Left ventricle myocardium inferior (tissue), 1 donor: ENCODE measurements at places on chromosomes 1 and 21.
A peak's percentile ranks its signal among the peaks of the same experiment; 100 is the strongest.

DNA sequence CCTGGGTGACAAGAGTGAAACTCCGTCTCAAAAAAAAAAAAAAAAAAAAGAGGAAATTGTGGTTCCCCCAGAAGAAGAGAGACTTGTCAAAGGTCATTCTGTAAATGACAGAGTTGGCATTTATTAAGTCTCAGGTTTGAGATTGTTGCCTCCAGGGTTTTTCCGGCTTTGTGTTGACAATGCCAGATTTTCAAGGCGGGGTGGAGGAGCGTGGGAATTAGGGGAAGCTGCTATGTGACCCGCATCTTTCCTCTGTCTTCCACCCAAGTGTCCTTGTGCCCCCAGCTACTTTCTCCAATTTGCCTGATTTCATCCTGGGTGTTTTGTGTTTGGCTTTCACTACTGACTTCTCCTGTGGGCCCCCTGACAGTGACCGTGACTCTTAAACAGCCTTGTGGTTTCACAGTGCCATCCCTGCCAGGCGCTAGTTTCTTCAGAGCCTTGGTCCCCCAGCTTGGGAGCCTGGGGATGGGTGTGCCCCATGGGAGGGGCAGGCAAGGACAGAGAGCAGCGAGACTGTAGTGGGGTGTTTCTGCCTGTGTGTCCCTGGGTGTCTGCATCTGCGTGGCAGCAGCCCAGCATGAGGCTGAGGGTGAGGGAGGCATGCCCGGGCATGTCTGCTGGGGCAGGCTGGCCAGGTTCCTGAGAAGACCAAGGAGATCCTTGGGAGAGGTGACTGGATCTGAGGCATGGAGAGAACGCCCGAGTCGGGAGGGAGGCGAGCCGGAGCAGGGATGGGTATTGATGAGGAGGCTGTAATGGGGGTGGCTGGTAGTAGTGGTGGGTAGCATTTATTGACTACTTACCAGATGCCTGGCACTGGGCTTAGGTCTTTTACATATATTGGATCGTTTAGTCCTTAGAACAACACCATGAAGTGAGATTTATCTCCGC lies 46.3 kb downstream of the IER5 start:
- no peak for DNase-seq

GRCh38 chr1:222994511-222995235 lies 148.4 kb downstream of the TLR5 start:
- no peak for DNase-seq

DNA sequence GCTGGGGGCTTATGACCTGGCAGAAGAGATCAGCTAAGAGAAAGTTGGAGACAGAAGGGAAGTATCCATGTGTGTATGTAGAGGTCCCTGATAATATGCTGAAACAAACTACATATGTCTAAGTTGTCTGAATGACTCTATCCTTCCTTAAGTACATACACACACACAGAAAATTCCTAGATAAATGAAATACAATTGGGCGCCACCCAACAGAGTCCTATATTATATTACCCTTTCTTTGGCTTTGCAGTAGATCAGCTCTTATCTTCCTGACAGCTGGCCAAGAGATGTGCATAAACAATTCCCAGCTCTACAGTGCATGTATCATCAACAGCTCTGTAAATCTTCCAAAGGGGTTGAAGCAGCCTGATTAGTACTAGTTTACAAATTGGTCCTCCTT lies 40.1 kb downstream of the SORT1 start:
- DNase-seq: no peak

DNA sequence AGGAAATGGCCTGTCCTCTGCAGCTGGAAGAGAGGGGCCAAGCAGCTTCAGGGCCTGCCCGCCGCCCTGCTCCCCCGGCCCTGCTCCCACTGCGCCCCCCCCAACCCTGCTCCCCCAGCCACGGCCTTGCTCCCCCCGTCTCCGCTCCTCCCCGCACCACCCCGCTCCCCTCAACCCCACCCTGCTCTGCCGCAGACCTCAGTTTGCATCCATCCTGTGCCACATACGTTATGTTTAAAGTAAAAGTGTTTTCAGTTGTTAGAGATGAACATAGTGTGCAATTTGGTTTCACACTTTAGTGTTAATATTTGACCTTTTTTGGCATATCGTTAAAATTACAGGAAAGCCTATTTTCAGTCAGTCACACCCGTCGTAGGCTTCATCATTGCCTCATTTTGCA lies 34.1 kb upstream of the DIP2A start:
- DNase-seq: no peak

- no peak for DNase-seq
Observed at GRCh38 chr1:17696417-17697301, 58.5 kb upstream of the ACTL8 start.

GRCh38 chr1:94440088-94440487 lies 21.9 kb downstream of the ABCD3 start:
- no peak for DNase-seq

DNA sequence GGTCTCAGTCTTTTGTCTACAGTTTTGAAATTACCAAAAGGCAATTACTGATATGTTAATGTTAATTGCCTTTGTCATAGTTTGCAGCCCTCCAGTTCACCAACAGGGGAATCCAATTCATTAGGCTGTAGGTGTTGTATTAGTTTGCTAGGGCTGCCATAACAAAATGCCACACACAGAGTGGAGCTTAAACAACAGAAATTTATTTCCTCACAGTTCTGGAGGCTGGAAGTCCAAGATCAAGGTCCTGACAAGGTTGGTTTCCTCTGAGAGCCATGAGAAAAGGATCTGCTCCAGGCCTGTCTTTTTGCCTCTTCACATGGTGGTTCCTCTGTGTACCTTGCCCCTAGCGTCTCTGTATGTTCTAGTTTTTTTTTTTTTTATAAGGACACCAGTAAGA lies 1.3 kb downstream of the RTCA start:
- DNase-seq: no peak

DNA sequence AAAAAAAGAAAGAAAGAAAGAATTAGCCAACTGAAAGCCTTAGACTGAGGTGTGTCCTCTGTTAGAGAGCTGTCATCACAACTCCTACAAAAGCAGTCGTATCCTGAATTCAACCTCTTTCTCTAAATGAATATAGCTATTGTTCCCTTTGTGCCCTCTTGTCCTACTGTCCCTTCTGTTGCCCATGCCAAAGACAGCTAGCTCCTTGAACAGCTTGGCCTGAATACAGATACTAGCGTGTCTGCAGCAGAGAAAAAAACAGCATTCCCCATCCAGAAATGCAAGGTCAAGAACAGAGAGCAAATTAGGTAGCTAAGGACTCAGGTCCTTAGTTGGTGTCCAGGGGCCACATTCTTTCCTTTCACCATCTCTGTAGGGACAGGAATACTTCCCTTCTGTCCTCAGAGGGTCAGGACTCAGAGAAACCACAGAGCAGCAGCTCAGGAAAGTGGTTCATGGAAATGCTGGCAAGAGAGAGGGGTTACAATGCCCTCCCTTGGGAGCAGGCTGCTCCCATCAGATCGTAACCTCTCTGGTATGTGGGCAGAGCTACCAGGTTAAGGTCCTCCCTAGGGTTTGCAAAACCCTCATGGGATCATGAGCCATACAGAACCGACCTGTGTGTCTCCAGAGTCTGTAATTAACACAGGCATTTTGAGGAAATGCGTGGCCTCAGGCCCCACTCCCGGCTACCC lies 1.8 kb upstream of the ZBTB48 start:
- DNase-seq: no peak

DNA sequence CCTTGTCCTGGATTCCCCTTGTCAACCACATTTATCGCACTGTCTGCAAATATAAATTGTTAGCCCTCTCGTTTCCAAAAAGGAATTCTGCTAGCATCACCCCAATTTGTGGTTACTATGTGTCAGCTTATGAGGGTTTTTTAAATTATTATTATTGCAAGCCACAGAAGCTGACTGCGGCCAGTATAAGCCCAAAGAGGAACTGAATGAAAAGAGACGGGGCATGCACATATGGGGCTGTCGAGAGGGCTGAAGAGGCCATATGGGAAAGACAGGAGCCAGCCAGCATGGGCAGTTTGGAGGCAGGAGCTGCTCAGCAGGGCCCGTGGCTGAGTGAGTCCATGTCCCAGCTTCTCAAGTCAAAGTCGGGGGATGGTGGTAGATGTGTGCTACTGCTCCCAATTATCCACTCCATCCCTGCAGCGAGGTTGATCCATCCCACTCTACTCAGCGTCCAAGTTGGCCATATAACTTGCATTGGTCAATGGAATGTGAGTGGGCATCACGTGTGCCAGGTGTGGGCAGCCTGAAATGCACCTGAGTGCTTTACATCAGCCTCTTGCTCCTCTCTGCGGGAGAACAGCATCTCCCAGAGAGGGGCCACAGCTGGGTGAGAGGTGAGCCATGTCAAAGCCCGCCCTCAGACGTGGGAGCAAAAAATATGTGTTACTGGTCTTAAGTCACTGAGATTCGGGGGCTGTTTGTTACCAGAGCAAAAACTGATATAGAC lies 37.6 kb upstream of the LDLRAP1 start:
- DNase-seq: no peak

DNA sequence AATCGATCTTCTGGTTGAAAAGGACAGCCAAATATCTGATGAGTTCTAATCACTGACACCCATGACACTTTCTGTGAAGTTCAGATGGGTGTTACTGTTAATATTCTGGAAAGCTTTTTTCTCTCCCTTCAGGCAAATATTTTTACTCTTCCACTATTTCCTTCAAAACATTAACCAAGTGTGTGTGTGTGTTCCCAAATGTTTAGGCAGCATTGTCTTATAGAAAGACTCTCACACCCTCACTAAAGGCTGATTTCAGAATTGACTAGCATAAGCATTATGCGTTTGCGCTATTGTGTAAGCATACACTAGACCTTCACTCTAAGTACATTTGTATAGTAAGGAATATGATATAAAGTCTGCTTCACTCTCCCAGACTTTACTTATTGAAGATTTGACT lies 24.7 kb downstream of the WARS2 start:
- DNase-seq: no peak

DNA sequence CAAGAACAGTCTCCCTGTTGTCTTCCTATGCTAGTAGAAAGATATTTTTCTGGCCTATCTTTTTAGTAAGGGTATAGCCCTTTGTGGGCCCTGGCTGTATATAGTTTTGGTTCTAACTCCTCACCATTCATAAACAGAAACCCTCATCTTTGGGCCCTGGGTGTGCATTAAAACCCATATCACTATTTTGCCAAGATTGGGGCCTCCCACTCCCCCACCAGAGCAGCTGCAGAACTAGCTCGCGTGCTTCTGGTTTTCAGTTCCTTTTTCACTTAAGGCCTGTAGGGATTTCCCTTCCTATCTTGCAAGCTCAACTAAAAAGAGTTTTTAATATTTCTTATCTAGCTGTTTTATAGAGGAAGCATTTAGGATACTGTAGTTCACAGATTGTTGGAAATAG lies 106.4 kb downstream of the RGL1 start:
- DNase-seq: no peak

GRCh38 chr1:113552244-113552643 lies 161.9 kb downstream of the MAGI3 start:
- DNase-seq: no peak

- DNase-seq: no peak
Observed at GRCh38 chr1:46302641-46303037, 777 bp downstream of the LRRC41 start.

DNA sequence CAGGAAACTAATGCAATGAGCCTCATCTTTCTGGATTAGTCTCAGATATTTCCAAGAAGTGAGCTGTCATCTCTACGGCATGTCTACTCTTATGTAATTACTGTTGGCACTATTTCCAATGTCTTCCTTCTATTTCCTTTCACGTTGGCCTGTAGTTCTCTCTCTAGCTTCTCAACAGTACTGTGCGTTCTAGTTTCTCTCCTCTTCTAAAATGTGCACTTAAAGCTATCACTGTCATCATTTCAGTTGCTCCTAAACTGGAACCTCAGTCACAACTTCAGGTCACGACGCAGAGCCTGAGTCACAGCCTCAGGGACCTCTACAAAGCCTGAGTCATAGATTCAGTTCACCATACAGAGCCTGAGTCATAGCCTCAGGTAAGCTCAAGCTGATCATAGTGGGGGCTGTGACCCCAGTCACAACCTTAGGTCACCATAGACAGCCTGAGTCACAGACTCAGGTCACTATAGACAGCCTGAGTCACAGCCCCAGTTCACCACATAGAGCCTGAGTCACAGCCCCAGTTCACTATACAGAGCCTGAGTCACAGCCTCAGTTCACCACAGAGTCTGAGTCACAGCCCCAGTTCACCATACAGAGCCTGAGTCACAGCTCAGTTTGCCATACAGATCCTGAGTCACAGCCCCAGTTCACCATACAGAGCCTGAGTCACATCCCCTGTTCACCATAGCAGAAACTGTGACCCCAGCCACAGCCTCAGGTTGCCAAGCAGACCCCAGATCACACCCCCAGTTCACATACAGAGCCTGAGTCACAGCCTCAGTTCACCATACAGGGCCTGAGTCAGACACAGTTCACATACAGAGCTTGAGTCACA lies 13.0 kb downstream of the WNT9A start:
- no peak for DNase-seq

DNA sequence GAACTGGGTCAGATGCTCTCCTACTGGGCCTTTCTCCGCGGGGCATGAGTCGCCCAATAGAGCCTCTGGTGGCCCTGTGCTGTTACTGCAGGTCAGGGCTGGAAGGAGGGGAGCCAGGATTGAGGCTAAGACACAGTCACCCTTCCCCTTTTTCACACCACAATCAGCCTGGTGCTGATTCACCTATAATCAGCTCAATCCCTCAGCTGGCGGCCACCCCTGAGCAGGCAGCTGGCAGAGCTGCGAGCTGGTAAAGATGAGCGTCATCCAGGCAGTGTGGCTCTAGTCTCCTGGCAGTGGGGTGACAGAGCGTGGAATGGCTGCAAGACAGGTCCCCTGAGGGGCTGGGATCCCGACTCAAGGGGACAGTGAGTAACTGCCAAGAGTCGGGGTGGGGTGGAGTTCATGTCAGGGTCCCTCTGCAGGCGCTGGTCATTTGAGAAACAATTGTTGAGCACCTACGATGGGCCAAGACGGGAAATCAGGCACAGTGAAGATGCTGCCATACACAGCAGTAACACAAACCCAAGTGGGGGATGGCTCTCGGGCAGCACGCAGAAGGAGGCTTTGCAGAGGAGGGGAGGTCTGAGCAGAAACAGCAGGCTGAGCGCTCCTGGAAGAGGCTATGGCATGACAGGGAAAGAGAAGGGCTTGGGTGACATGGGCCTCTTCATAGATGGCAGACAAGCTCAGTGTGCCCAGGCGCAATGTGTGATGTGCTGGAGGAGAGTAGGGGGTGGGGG lies 21.8 kb downstream of the ATF3 start:
- DNase-seq: peak; percentile 54

DNA sequence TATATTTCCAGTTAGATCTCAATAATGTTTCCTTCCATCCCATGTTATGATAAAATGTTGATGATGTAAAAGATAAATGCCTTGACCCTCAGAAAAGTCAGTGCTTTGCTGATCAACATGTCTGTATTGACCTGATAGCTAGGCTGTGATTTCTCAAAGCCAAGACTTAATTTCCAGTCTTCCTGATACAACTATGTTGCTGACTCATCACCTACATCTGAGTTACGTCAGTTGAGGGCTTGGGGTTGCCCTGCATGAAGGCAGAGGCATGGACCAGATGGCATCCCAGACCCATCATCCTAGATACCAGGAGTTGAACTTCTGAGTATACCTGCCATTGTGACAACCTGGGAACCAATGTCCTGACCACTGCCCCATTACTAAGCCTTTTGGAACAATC lies 4.8 kb downstream of the LCE1D start:
- DNase-seq: no peak

GRCh38 chr21:28758042-28758882 lies 234.4 kb downstream of the LTN1 start:
- no peak for DNase-seq
